Hematopoietic multipotent progenitor cell (in vitro differentiated cells): ENCODE measurements at places on chromosomes 12 and 14. TPM values are rescaled to one million over a fixed set of nuclear protein-coding genes. Genes with fewer than 3 reads are reported as not detected.

DNA sequence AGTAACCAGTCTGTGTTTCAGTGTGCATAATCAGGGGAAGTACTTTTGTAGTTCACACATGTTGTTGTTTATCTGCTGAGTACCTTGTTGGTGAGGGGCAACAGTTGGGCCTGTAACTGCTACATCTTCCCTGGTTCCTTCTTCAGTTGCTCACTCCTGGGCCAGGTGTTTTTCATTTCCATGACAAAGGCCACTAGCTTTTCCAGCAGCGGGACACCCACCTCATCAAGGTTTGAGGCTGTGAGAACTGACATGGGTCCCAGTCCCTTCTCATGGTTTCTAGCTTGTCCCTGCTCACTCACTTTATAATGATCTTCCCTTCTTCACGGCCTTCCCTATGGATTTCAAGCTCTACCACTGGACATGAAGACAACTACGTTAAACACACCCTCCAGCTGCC, 1.5 kb upstream of the NOXRED1 start:
- no peak for DNase-seq

DNA sequence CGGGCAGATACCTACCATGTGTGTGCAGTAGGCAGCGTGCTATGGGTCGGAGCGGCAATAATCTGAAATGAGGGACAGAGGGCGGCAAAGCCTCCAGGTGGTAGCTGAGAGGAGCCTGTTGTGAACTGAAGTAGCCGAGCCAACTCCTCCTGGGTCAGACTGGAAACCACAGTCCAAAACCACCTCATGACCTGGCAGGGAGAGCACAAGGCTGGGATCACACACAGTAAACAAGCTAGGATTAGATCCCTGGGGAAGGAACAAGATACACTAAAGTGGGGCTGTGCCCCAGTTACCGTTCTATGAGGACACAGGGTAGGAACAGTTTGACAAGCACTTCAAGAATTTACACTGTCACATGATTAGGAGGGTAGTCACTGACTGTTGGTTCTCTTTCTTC, 49.0 kb downstream of the AREL1 start:
- DNase-seq = no peak

DNA sequence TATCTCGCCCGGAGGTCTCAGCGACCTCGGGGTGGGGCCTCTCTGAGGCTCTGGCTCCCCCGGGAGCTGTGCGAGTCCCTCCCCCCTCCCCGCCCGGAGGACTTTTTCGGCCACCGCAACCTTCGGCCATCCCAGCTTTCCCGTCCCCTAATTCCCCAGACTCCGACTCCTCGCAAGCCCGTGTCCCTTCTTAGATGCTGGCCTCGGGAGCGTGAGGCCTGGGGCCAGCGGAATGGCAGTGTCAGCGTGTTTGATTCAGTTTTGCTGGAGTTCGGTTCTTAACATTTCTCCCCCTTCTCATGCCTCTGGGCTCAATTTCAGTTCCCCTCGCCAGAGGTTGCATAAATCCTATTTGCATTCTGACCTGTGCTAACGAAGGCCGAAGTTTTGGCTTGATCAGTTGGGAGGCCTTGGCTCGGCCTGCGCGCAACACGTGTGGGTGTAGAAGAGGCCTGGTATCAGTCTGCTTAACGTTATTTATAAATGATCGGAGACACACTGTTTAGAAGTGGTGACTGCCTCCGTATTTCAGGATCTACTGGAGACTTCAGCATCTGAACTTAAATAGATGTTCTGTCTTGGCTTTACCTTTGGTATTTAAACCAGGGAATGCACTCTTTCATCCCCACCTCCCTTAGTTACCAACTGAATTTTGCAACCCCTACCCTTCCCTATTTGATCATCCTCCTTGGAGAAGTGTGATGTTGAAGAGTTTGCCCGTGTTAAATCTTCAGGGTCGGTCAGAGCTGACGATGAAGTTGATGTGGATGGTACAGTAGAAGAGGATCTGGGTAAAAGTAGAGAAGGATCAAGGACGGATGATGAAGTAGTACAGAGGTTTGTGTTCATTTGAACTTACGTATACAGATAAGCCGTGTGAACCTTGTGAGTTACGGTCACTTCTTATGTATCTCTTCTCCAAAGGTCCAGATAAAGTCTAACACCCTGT, 851 bp downstream of the HSP90B1 start:
- DNase-seq = peak; percentile 16

Gene TAS2R13
- total RNA-seq = 1.3 TPM
